ENCODE measurements at places on chromosomes 13 and 19.

- DNase-seq, result no peak
Observed at GRCh38 chr13:46565808-46566750, 13.1 kb downstream of the LRCH1 start.

DNA sequence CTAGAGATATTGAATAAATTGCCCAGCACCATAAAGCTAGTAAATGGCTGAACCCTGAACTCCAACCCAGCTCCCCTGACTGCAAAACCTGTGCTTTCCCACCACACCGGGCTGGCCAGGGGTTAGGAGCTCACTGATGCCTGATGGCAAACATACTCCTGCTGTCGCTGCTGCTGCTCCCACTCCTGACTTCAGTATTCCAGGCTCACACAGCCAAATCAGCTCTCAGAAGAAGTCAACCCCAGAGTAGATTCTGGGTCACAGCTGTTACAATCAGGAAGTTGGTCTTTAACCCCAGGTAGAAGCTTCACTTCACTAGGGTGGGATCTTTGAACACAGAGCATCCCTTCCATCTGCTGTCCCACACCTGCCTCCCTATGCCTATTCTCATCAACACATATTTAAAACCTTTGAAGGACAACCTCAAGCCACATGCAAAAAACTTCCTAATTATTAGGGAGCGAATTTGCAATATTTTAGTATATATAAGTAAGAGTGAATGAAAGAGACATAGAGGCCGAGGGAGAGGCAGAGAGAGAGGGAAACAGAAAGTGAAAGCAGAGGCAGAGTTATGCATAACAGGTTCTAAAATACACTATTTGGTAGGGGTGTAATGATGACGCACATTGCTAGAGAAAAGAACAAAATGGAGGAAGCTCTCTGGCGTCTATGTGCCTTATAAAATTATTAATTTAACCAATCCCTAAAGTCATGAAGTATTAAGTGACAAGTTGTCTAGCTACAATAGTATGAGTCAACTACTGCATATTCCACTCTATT is 99.4 kb upstream of the SERP2 start:
- DNase-seq, result no peak

DNA sequence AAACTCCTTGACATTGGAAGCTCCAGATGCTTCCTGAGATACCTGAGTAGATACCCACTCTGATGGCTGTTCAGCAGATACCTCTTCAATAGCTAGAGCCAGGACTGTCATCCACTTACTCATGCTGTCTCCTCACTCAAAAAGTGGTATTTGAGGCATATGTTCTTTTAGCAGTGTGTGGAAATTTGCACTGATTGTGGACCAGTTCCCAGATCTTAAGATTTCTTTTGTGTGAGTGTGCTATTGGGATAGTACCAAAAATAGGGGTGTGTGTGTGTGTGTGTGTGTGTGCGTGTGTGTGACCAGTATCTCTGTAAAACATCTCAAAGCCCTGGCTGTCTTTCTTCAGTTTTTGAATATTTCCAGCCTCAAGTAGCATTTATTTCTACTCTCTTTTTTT is 108.3 kb downstream of the SLITRK5 start:
- no peak for DNase-seq

DNA sequence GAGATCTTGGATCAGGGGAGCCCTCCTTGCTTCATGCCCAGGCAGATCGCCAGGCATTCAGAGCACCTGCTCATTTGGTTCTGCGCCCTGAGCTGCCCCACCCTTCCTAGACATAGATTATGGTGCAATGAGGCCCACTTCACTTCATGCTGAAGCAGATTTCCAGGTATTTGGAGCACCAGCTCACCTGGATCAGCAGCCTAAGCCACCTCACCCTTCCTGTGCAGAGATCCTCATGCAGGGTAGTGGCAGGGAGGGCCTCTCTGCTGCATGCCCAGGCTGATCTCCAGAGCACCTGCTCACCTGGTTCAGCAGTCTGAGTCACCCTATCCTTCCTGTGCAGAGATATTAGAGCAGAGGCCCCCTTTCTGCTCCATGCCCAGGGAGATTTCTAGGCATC is 1966.1 kb downstream of the PCDH9 start:
- DNase-seq, result no peak

GRCh38 chr13:41085961-41086585 is 24.8 kb downstream of the WBP4 start:
- no peak for DNase-seq

GRCh38 chr19:44212250-44212865 is at the start of gene ZNF227:
TSS of gene ZNF227 (plus strand) at chr19:44212532. CDS start at chr19:44217793, 5,261 bp downstream.
- DNase-seq, result peak; percentile 90

- DNase-seq, result no peak
Observed at GRCh38 chr13:100738176-100738855, 63.7 kb upstream of the TMTC4 start.

DNA sequence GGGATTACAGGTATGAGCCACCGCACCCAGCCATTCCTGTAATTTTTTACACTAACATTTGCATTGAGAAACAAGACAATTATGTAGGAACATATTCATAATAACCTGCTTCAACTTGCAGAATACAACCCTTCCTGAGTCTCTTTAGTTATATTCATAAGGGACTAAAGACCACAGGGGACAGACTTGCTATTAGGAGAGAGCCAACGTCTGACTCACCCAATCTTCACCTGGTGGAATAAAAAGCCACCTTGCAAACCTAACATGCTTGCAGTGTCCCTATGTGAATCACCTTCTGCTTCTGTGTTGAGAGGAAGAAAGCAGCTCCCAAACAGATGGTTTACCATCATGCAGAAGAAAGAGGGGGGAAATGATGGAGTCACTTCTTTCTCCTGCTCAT is 456.1 kb downstream of the PCDH9 start:
- no peak for DNase-seq

DNA sequence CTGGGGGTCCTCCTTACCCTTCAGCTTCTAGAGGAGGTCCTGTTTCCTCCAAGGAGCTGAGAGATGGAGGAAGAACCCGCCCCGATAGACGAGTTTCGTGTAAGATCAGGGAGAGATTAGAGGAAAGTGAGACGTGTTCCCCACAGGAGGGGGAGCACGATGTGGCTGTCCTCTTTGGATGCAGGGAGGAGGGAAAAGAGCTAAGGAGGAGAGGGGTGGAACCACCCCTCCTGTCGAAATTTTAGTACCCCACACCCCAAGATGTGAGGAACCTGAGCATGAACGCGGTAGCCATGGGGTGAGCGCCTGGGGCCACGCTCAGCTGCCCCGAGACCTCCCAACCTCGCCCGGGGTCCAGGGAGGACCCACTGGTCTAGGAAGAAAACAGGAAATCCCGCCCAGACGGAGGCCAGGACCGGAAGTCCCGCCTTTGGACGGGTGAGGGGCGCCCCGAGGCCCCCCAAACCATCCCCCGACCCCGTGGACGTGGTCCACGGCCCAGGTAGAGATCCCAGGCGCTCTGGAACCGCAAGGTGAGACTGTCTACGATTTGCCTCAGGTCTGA is 1.2 kb downstream of the AKT1S1 start:
- DNase-seq, result peak; percentile 37

DNA sequence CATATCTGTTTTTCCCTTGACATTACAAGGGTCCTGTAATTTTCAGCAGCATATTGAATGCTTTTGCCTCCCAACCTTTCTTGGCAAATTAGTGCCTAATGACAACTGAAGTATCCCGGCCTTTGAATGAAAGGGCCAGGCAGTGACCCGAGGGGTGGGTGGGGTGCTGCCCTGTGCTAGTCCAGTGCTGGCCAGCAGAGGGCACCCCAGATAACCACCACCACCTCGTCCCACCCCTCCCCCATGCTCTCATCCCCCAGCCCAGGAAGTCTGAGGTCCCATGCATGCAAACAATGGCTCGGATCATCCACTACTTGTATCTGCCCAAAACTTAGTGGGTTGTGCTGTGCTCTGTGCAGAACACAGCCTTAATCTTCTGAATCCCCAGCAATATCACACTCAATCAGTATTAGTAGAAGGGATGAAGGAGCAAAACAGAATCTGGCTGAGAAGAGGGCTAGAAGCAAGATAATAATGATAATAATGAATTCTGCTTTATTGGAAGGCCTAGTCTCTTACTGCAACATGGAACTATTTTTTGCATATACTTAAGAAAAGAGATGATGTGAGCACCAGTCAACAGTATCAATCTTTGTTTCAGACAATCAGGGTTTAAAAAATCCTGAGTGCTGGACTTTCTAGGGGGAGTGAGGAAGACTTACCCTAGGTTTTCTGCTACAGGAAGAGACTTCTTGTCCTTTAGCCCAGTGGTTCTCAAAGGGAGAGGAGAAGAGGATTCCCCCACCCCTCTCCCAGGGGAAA is 3.8 kb downstream of the ATP12A start:
- peak; percentile 28 for DNase-seq

- DNase-seq, result no peak
Observed at GRCh38 chr19:21439201-21439751, 42.3 kb downstream of the ZNF493 start.

DNA sequence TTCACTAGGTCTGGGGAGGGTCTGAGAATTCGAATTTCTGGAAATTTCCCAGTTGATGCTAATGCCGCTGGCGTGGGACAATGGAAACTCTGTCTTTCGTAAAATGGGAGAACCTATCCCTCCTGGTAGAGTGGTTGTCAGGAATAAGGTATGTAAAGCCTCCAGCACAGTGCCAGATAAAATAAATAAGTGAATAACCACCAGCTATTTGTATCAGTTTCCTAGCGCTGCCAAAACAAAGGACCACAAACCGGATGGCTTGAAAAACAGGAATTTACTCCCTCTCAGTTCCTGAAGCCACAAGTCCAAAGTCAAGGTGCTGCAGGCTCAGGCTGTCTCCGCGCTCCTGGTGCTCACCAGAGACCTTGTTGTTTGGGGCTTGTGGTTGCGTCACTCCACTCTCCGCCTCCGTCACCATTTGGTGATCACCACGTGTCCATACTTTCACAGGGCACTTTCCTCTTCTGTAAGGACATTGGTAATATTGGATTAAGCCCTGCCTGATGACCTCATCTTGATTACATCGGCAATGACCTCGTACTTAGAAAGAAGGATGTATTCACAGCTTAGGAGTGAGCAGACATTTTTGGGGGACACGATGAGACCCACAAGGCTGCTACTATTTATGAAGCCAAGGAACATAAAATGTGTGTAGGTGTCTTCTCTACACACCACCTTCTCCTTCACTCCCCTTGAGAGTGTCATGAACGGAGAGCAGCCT is 428.5 kb downstream of the IRS2 start:
- DNase-seq, result no peak

GRCh38 chr13:36297366-36298338 is at the start of gene CCDC169:
TSS of gene CCDC169 (minus strand) at chr13:36297814. CDS start at chr13:36297719, 95 bp downstream.
- peak; percentile 9 for DNase-seq

DNA sequence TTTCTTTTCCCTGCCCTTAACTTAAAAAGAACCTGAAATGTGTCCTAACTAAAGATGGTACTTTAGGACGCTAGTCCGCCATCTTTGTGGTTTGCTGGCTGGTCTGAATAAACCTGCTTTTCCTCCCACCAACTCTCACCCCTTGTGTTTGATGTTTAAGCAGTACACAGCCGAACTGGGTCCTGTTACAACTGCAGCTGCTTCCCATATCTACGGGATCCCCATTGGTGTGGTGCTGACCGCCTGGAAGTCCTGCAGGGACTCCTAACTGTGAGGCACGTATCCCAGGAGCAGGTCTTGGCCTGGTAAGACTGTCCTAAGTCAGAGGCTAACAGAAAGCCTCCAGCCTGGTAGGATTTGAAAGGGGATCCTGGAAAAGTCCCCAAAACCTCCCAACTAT is 40.9 kb upstream of the VSTM2B start:
- no peak for DNase-seq

DNA sequence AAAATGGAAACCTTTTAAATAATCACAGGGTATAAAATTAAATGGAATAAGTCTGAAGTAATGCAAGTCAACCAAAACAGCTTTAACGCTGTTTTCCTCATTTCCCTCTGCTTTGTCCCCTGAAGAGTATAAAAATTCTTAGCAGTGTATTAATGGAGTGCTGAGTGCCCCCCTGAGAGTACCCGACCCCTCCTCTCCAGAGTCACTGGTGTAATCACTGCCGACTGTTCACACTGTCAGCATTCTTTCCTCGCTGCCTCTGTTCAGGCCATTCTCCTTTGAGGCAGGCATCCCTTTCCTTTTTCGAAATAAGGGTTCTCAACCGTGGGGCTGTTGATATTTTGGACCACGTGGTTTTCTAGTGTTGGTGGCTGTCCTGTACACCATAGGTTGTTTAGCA is 146.9 kb upstream of the SLC10A2 start:
- no peak for DNase-seq

DNA sequence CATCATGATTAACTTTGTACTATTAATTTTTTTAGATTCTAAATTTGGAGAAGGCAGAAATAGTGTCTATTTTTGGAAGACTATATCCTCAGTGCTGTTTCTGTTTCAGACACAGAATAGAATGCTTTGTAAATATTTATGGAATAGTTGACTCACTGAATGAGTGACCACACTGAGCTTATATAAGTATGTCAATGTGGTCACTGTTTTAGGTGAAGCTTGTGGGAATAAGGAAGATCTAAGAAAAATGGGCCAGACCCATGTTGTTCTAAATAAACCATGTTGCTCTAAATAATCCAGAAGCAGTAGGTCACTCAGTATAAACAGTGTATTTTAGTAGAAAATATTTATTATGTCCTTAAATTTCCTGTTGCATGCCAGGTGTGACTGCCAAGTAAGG is 45.5 kb upstream of the DACH1 start:
- no peak for DNase-seq

DNA sequence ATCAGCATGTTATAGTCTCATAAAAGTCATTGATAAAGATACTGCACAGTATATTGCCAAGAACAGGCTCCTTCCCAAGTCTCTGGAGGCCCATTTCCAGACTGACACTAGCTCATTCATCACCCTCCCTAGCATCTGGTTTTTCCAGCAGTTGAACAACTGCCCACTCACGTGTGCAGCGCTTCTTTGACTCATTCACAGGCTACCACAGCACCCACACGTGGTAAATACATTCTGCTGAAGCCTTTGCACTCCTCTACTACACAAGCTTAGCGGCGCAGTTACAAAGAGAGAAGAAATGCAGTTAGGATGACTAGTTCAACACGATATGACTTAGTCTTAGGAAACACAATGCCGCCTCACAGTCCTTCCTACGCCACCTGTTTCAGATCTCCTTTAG is 87.7 kb downstream of the DOCK9 start:
- DNase-seq, result peak; percentile 18

DNA sequence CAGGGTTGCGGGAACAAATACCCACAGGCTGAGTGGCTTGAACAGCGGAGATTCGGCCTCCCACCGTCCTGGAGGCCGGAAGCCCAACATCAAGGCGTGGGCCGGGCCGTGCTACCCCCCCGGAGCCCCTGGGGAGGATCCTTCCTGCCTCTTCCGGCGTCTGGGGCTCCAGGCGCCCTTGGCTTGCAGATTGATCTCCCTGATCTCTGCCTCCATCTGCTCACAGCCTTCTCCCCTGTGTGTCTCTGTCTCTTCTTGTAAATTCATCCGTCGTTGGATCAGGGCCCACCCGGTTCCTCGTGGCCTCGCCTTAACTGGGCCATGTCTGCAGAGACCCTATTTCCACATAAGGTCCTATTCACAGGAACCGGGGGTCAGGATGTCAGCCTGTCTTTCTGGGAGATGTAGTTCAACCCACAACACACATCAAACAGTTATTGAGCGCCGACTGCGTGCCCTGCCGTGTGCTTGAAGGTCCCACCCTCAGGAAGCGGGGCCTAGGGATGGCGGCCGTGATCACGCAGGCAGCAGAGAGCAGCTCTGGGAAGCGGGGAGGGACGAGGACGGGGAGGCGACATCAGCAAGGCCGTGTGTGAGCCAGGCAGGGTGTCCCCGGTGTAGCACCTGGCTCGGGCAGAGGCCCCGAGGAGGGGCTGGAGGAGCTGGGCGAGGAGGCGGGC is 21.3 kb downstream of the HCN2 start:
- no peak for DNase-seq

Data from amygdala (tissue), 56 donors.